ENCODE measurements at places on chromosomes 5 and 9.

DNA sequence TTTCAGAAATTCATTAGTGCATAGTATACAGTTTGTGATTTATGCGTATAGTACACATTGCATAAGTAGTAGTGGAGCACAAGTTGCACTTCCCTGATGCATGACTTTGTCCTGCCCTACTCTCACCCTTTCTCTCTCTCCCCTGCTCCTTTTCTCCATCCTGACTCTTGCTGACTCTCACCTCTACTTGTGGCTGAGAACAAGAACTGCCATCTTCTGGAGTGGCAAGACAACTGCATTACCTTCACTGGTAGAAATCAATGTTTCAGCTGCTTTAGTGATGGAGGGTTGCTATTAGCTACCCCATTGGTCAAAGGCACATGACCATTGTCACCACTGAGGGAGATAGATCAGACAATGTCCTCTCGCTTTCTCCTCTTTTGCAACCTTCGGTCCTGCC, 26.9 kb downstream of the SPEF2 start:
- no peak for DNase-seq

DNA sequence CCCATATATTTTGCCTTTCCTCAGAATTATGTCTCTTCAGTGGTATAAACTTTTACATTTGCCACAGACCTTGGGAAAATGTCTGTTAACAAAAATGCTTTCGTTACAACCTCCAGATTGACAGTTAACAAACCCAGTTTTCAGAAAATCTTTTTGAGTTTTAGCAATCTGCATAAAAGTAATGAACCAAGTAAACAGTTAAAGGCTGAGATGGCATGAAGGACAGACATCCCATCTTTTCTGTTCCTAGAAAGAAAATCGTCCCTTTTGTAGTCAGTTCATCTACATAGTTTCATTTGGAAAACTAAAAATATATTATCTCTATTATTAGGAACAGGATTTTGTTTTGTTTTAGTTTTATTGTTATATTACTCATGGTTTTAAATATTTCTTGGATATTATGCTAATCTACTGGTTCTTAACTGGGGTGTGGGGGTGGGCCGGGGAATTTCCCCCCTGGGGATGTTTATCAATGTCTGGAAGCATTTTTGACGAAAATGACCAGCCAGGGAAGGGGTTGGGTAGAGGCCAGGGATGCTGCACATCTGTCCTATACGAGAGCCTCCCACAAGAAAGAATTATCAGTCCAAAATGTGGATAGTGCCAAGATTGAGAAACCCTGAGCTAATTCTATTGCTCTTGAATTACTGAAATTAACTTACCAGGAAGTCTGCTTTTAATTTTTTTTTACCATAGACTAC, 11.9 kb downstream of the FYB1 start:
- DNase-seq: no peak

GRCh38 chr9:13615660-13616490, 336.4 kb upstream of the MPDZ start:
- no peak for DNase-seq

DNA sequence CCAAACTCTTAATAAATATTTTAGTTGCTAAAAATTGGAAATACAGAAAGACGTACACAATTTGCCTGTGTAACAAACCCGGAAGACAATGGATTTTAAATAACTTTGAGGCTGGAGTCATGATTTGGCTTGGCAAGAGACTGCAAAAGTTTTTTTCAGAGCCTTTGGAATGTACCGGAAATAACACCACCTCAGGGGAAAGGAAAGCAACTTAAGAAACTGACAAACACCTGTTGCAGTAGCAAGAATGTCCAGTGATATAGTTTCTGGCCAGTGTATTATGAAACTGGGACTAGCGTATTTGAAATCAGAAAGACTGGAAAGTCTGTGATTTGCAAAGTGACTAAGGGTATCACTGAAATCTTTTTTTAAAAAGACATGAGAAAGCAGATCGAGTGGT, 842 bp downstream of the MUSK start:
- no peak for DNase-seq

DNA sequence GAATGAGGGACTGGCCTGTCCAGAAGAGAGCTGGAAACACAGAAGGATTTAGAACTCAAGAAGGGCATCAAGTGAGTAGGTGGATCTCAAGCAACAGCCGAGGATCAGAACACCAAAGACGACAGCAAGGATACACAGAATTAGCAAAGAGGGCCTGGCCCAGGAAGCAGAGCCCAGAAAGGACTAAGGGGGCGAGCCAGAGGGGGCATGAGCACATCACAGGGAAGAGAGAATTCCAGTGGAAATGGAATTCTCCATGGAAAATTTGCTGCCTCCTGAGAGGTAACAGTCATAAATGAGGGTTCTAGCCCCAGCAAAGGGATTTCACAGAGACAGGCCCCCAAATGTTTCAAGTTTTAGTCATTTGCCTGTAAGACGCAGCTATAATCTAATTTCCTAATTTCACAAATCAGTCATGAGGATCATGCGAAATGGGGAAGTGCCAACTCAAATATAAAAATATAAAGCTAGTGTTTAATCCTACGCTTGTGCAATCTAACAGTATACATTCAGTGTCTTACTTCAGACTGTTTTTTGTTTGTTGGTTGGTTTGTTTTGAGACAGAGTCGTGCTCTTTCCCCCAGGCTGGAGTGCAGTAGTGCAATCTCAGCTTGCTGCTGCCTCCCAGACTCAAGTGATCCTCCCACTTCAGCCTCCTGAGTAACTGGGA, 46.7 kb downstream of the FNBP1 start:
- DNase-seq: no peak

DNA sequence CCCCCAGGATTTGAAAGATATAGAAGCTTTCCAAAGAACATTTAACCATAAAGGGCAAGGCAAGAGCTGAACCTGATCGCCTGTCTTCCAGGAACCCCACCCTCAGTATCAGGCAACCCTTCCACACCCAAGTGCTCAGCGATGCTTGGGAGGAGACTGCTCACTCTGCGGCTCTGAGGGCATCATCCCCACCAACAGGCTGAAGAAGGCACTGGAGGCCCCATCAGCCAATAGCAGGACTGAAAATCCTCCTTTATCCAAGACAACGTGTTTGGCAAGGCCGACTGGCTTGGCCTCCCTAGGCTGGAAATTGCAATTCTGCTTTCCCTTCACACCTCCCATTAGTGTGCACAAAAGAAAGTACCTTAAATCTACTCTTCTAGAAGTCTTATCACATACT, 1.4 kb upstream of the PPP2CA start:
- DNase-seq: peak; percentile 31

- no peak for DNase-seq
Measured at GRCh38 chr5:61991866-61992265, 314.1 kb upstream of the KIF2A start.

DNA sequence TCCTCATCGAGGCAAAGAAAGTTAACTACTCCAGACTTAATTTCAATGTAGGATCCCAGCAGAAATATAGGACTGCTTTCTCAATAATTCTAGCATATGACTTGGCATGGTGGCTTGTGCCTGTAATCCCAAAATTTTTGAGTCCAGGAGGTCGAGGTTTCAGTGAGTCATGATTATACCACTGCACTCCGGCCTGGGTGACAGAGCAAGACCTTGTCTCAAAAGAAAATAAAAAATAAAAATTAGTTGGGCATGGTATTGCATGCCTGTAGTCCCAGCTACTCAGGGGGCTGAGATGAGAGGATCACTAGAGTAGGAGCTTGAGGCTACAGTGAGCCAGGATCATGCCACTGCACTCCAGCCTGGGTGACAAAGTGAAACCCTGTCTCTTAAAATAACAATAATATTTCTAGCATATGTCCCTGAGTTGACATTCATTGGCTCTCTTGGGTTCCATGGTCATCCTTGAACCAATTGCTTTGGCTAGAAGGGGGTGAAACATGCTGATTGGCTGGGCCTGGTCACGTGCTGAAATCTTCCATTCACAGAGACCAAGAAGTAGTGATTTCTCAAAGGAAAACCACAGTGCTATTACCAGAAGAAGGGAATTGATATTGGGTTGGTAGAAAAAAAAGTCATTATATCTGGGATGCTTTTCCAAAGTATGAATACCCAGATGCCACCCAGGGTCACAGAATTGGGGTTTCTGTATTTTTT, 31.6 kb upstream of the GARNL3 start:
- no peak for DNase-seq

GRCh38 chr9:71663216-71663615, 105.1 kb downstream of the CEMIP2 start:
- no peak for DNase-seq

- DNase-seq: no peak
Measured at GRCh38 chr5:109062664-109063063, 315.0 kb downstream of the FER start.

- DNase-seq: no peak
Measured at GRCh38 chr9:117461386-117461785, 46.5 kb upstream of the ASTN2 start.

DNA sequence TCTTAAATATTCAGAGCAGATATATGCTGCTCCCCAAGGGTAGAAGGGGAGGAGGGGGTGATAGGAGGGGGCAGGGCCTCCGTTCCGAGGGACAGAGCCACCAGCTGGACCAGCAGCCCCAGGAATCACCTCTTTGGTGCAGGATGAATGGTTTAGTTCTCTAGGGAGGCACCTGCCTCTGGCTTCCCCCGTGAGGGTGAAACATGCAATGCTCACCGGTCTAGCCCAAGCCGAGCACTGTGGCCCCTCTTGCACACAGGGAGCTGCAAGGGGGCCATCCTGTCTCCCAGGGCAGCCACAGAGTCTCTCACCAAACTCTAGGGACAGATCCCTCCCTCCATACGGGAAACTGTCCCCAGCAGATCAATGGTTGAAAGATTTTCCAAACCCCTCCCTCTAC, 163.7 kb downstream of the DAB2IP start:
- no peak for DNase-seq

- no peak for DNase-seq
Measured at GRCh38 chr5:109961751-109962150, 272.0 kb downstream of the MAN2A1 start.
